Calu3 (cell line): ENCODE measurements at places on chromosomes 6 and 20.

DNA sequence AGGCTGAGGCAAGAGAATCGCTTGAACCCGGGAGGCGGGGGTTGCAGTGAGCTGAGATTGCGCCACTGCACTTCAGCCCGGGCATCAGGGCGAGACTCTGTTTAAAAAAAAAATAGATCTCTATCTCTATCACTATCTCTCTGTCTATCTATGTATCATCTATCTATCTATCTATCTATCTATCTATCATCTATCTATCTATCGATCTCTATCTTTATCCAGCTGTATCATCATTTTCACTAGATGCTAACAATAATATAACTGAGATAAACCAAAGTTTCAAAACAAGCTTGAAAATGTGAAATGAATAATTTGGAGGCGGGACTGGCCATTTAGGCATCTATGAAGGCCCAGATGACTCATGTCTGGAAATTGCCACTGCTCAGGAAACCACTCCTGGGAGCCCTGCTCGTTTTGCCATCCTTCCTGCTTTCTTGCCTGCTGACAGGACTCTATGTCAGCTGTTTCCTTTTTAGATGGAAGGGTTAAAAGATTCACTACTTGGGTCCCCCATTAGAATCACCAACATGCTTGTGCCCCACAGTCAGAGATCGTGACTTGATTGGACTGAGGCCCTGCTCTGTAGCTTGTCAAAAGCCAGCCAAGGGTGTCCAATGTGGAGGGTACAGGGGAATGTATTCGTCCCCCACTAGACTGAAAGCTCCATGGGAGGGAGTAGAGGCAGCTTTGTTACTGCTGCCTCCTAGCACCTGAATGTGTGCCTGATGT is 61.7 kb downstream of the UTRN start:
- DNase-seq: peak; percentile 26
- H3K27me3 ChIP-seq: no peaks in the 10 kb centered on the region
- H3K4me1 ChIP-seq: peaks cover 71% of the 10 kb centered on the region
- peaks cover 13% of the 10 kb centered on the region for H3K36me3 ChIP-seq
- H3K4me3 ChIP-seq: no peak overlapping the region
- H3K27ac ChIP-seq: peak overlapping the region; percentile 30

DNA sequence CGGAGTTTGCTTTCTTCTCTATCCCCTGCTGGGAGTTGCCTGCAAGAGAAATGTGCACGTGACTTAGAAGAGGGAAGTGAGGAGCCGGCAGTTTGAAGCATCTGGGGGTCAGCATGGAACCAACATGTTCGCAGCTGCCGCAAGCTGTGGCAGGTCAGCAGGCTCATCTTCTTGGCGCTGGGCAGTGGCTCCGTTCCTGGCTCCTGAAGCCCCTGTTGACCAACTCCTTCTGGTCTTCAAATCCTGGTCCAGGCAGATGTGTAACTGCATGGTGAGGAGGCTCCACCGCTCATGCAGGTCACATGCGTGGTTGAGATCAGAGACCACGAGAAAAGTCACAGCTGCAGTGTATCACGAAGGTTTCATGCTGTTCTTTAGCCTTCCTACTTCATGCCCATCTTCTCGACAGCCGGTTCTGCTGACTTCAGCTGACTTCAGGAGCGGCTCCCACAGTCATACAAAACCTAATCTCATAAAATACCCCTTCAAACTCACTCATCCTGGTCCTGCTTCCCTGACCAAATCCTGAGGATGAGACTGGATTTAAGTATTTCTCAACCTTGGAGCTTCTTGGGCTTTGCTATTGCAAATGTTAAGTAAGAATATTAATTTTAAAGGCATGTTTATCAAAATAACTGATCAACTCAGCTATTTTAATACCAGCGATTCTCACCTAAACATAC is 44.9 kb upstream of the BCAS1 start:
- H3K36me3 ChIP-seq: peaks cover 53% of the 10 kb centered on the region
- peak overlapping the region; percentile 96 for H3K27ac ChIP-seq
- no peak for DNase-seq
- no peaks in the 10 kb centered on the region for H3K27me3 ChIP-seq
- peaks cover 91% of the 10 kb centered on the region for H3K4me1 ChIP-seq
- H3K4me3 ChIP-seq: peak overlapping the region; percentile 1

GRCh38 chr6:42407379-42407778 is 44.3 kb downstream of the TRERF1 start:
- H3K27ac ChIP-seq: no peak overlapping the region
- no peak for DNase-seq
- no peak overlapping the region for H3K4me3 ChIP-seq
- no peaks in the 10 kb centered on the region for H3K36me3 ChIP-seq

DNA sequence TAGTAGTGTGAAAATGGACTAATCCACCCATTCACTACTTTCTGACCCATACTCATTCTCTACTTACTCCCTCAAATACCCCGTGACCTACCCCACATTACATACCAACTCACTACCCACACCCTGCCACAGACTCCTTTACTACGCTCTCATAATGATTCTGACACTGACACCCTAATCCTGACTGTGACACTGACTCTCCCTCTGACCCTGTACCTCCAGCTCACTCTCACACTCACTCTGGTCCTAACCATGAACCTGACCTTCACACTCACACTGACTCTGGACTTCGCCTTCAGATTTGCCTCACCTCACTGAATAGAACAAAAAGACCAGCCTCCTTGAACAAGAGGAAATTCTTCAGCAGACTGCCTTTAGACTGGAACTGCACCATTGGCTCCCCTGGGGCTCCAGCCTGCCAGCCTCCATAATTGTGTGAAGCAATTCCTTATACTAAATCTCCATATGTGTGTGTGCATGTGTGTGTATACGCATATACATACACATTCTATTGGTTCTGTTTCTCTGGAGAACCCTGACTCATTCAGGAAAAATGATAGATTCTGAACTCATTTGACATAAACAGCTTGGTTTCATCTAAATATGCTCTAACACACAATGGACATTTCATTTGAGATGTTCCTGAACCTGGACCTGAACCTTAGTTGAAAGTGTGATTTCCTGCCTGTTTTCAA is 10.5 kb upstream of the ZNF343 start:
- H3K36me3 ChIP-seq: peaks cover 2% of the 10 kb centered on the region
- H3K4me3 ChIP-seq: no peak overlapping the region
- DNase-seq: no peak
- H3K27ac ChIP-seq: no peak overlapping the region
- peaks cover 15% of the 10 kb centered on the region for H3K27me3 ChIP-seq

GRCh38 chr20:24742989-24743388 is 206.1 kb upstream of the CST7 start:
- H3K4me3 ChIP-seq: no peak overlapping the region
- H3K36me3 ChIP-seq: no peaks in the 10 kb centered on the region
- no peak for DNase-seq
- no peak overlapping the region for H3K27ac ChIP-seq

DNA sequence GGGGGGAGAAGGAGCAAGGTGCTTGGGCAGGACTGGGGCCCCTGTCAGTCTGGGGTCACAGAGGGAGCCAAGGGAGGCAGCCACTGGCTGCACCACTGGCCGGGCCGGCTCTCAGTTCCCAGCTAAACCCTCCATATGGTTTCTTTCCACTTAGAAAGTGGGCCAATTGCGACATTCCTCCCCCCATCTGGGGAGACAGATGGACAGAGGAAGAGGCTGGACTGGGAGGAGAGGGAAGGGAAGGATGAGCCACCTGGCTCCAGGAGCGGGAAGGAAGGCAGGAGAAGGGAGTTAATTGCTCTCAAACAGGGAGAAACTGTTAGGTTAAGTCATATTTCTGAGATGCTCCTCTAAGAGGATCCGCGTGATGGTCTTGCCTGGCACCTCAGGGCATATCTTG is 82.2 kb downstream of the GRM4 start:
- peaks cover 95% of the 10 kb centered on the region for H3K27me3 ChIP-seq
- H3K4me3 ChIP-seq: no peak overlapping the region
- no peaks in the 10 kb centered on the region for H3K36me3 ChIP-seq
- no peak overlapping the region for H3K27ac ChIP-seq
- H3K4me1 ChIP-seq: no peaks in the 10 kb centered on the region
- DNase-seq: no peak

DNA sequence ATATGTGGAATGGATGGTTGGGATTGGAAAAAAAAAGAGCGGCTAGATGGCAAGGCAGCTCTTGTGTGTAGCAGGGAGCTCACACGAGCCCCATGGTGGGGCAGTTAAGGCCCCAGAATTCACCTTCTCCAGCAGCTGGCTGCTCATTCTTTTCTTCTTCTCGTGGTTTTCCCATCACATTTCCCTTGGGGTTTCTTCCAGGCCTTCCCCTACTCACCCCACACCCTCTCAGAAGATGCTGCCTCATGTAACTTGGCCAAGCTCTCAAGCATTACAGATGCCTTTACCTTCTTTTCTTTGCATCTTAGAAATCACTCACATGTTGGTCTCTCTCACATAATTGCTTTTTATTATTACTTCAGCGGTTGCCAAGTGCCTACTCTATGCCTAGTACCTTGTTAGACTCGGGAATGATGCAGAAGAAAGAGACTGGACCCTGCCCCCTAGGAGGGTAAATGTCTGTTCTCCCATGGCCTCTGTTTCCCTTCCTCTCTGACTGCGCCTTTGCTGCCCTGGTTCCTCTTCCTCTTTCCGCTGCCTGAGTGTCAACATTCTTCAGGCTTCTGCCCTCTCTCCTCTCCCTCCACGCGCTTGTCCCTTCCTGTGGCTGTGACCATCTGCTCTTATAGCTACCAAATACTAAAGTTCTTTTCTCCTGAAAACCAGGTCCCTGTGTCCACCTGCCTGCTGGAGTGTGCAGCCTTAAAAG is 28.6 kb downstream of the PPARD start:
- H3K36me3 ChIP-seq: no peaks in the 10 kb centered on the region
- peaks cover 34% of the 10 kb centered on the region for H3K4me1 ChIP-seq
- H3K4me3 ChIP-seq: no peak overlapping the region
- H3K27ac ChIP-seq: peak overlapping the region; percentile 0
- H3K27me3 ChIP-seq: no peaks in the 10 kb centered on the region

GRCh38 chr6:164015088-164015484 is 600.6 kb downstream of the QKI start:
- no peak overlapping the region for H3K4me3 ChIP-seq
- no peaks in the 10 kb centered on the region for H3K27me3 ChIP-seq
- DNase-seq: no peak
- H3K36me3 ChIP-seq: no peaks in the 10 kb centered on the region

- H3K27ac ChIP-seq: peak overlapping the region; percentile 93
- peak overlapping the region; percentile 47 for H3K4me3 ChIP-seq
- no peaks in the 10 kb centered on the region for H3K27me3 ChIP-seq
- DNase-seq: peak; percentile 56
These were observed 603.5 kb upstream of the CITED2 start for GRCh38 chr6:139977887-139978332.

DNA sequence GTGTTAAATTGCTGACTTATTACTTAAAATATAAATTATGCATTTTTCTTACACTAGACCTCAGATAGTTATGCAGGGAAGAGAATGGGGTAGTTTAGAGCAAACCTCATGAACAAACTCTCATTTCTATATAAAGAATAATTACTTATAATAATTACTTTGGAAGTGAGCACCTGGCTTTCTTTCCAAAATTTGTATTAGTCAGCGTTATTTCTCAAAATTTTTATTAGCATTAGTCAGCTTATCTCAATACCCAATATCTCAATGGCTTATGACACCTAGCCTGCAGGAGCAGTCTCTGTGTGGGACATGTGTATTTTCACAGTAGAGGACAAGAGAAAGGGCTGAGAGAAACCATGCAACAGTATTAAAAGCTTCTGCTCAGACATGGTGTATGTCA is 849.2 kb upstream of the HS3ST5 start:
- no peaks in the 10 kb centered on the region for H3K27me3 ChIP-seq
- no peaks in the 10 kb centered on the region for H3K4me1 ChIP-seq
- H3K27ac ChIP-seq: no peak overlapping the region

- H3K4me1 ChIP-seq: no peaks in the 10 kb centered on the region
- no peaks in the 10 kb centered on the region for H3K36me3 ChIP-seq
- no peaks in the 10 kb centered on the region for H3K27me3 ChIP-seq
These were observed 31.8 kb downstream of the TREML1 start for GRCh38 chr6:41122373-41122772.

- peaks cover 7% of the 10 kb centered on the region for H3K36me3 ChIP-seq
- H3K4me3 ChIP-seq: peak within 1 kb of the TSS; percentile 76
- peaks cover 54% of the 10 kb centered on the region for H3K27me3 ChIP-seq
- no peaks in the 10 kb centered on the region for H3K4me1 ChIP-seq
- no peak within 1 kb of the TSS for H3K27ac ChIP-seq
These were observed at the start of gene BMP6 for GRCh38 chr6:7725849-7726415. Gene BMP6, plus strand, starts transcription at chr6:7726099. Its CDS starts 857 bp downstream, at chr6:7726956.

- H3K27ac ChIP-seq: no peak overlapping the region
- H3K4me3 ChIP-seq: no peak overlapping the region
- no peaks in the 10 kb centered on the region for H3K36me3 ChIP-seq
- H3K27me3 ChIP-seq: no peaks in the 10 kb centered on the region
- no peak for DNase-seq
These were observed 17.6 kb upstream of the L3MBTL3 start for GRCh38 chr6:130000526-130001421.

GRCh38 chr6:122033564-122034181 is 365.8 kb upstream of the HSF2 start:
- H3K27me3 ChIP-seq: no peaks in the 10 kb centered on the region
- no peak overlapping the region for H3K27ac ChIP-seq
- peaks cover 12% of the 10 kb centered on the region for H3K4me1 ChIP-seq
- no peaks in the 10 kb centered on the region for H3K36me3 ChIP-seq

GRCh38 chr6:126376682-126377081 is 36.8 kb downstream of the CENPW start:
- H3K36me3 ChIP-seq: no peaks in the 10 kb centered on the region
- no peak overlapping the region for H3K27ac ChIP-seq
- H3K27me3 ChIP-seq: no peaks in the 10 kb centered on the region
- H3K4me3 ChIP-seq: no peak overlapping the region
- DNase-seq: no peak
- H3K4me1 ChIP-seq: no peaks in the 10 kb centered on the region

DNA sequence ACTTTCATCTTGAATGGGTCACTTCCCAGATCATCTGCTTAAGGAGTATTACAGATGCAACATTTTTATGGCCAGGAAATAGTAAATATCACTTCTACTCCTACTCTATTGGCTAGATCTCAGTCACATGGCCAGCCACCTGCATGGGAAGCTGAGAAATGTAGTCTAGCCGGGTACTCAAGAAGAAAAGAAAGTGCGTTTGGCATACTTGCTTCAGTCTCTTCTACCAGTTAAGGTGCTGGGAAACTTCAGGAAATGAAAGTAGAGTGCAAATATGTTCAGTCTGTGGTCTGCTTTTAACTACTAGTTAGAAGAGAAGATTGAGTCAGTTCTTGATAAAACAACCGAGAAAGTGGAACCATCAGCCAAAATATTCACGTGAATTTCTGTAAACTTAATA is 129.2 kb downstream of the PDSS2 start:
- H3K27me3 ChIP-seq: no peaks in the 10 kb centered on the region
- no peaks in the 10 kb centered on the region for H3K36me3 ChIP-seq
- DNase-seq: no peak
- H3K27ac ChIP-seq: no peak overlapping the region

- no peak overlapping the region for H3K27ac ChIP-seq
- no peak for DNase-seq
- no peaks in the 10 kb centered on the region for H3K36me3 ChIP-seq
- no peaks in the 10 kb centered on the region for H3K27me3 ChIP-seq
- no peaks in the 10 kb centered on the region for H3K4me1 ChIP-seq
These were observed 657.5 kb upstream of the GJE1 start for GRCh38 chr6:141475259-141475658.
